CD4-positive, alpha-beta T cell treated with Interleukin-6 for 4 hours (primary cell): ENCODE measurements at places on chromosomes 7 and 10.

- DNase-seq = no peak
Observed at GRCh38 chr7:24284699-24285506, 913 bp downstream of the NPY start.

GRCh38 chr7:30347226-30348082 lies 63.1 kb downstream of the ZNRF2 start:
- DNase-seq = no peak

DNA sequence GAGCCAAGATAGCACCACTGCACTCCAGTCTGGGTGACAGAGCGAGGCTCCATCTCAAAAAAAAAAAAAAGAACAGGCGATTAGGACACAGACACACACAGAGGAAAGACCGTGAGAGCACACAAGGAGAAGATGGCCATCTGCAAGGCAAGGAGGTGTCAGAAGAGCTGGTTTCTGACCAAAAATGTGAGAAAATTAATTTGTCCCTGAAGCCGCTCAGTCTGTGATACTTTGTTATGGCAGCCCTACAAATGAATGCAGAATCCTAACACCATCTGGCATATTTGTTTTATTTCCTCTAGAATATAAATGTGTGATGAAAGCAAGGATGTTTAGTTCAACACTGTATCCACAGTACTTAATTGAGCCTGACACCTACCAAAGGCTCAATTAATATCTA lies 69.7 kb downstream of the ZFAND4 start:
- DNase-seq = no peak

GRCh38 chr7:125695626-125696025 lies 766.0 kb upstream of the POT1 start:
- DNase-seq = no peak
